Hematopoietic multipotent progenitor cell treated with erythropoietin and hydrocortisone succinate and interleukin-3 and kit ligand, for 15 days (in vitro differentiated cells): ENCODE measurements at places on chromosomes 6 and 20.

DNA sequence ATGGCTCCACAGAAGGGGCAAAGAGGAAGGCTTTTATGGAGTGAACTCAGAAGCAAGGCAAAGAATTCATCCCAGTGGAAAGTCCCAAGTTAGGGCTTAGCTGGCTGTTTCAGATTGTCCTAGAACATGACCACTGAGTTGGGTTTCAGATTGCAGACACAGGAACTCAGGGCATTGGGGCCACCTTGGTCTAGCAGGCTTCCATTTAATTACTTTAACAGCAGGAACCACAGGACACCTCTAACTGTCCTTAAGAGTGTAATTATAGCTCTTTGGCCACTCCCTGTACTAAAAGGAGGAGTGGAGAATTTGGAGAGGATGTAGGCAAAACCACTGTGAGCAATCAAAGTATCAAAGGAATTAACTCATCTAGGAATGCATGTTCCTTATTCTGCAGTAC, 150.6 kb upstream of the AGPAT4 start:
- no peak for DNase-seq

- no peak for DNase-seq
Observed at GRCh38 chr20:23659989-23660837, 22.5 kb upstream of the CST3 start.

DNA sequence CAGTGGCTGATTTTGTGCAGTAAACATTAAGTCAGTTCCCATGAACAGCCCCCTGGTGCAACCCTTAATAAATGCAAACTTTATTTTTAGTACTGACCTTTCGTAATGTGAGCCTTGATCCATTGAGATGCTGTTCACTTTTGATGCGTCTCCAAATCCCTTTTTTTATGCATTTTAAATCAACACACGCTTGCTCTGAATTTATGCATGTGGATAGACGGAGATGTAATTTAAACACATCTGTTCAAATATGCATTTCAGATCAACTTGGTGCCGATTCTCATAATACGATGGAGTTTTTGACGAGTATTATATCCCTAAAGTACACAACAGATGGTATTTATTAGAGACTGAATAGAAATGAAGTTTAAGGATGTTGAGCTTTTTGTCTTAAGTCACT, 505.7 kb downstream of the CDKAL1 start:
- no peak for DNase-seq

DNA sequence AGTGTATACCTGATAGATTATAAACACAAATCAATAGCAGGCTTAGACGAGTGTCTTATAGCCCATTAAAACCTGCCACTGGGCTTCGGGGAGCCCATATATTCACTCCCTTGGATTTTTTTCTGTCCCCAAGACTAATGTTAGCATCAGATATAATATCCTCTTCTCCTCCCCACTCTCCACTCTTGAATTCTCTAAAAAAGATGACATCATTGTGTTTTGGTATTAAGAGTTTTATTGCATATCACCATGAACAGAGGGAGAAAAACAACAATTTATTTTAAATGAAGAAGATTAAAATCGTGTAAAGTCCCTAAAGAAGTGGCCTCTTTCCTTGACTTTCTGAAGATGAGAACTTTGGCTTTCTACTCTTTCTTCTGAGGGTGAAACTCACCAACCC, 84.4 kb downstream of the MLIP start:
- DNase-seq = no peak

- no peak for DNase-seq
Observed at GRCh38 chr6:53591873-53592272, 47.0 kb upstream of the GCLC start.
